Esophagus muscularis mucosa (tissue), 4 donors: ENCODE measurements at places on chromosomes 6 and 20. TPM values are rescaled to one million over a fixed set of nuclear protein-coding genes. Genes with fewer than 3 reads are reported as not detected.

- DNase-seq = no peak
These were observed 28.2 kb downstream of the SUN5 start for GRCh38 chr20:32975698-32976674.

- DNase-seq = no peak
These were observed 27.3 kb upstream of the SPDEF start for GRCh38 chr6:34583461-34583860.

DNA sequence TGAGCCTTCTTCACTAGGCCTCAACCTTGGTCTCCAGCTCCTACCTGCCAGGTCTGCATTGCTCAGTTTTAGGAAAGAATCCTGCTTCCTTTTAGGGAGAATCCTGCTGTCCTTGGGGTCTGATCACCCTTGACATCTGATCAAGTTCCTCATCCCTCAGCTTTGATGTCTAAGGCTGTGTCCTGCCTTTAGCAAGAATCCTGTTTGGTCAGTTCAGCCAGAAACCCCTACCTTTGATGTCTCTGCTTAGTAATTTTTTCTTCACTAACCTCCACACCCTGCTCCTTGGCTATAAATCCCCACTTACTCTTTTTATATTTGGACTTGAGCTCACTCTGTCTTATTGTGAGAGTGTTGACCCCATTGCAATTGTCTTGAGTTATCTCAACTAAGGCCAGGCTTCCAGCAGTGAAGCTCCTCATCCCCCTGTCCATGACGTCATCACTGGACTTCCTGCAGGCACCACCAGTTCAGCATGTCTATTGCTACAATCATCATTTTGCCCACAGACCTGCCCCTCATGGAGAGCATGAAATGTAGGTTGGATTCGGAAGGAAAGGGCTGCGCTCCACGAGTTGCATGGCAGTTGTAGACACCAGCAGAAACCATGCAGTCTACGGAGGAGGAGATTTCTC is 4.7 kb upstream of the CST5 start:
- DNase-seq = no peak

DNA sequence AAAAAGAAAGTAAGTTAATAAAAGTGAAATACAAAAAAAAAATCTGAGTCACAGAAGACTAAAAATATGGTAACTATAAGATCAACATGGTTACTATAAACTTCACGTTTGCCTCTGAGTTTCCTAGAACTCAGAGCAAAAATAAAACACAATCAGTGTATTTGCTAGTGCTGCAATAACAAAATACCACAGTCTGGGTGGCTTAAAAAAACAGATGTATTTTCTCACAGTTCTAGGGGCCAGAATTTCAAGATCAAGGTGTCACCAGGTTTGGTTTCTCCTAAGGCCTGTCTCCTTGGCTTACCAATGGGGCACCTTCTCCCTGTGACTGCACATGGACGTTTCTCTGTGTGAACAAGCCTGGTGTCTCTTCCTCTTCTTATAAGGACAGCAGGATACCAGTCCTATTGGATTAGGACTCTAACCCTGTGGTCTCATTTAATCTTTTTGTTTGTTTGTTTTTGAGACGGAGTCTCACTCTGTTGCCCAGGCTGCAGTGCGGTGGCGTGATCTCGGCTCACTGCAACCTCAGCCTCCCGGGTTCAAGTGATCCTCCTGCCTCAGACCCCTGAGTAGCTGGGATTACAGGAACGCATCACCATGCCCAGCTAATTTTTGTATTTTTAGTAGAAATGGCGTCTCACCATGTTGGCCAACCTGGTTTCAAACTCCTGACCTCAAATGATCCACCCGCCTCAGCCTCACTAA is 104.9 kb upstream of the LOC128125822 start:
- no peak for DNase-seq

- DNase-seq = no peak
These were observed 39.2 kb downstream of the DYNLT1 start for GRCh38 chr6:158605266-158605878.

DNA sequence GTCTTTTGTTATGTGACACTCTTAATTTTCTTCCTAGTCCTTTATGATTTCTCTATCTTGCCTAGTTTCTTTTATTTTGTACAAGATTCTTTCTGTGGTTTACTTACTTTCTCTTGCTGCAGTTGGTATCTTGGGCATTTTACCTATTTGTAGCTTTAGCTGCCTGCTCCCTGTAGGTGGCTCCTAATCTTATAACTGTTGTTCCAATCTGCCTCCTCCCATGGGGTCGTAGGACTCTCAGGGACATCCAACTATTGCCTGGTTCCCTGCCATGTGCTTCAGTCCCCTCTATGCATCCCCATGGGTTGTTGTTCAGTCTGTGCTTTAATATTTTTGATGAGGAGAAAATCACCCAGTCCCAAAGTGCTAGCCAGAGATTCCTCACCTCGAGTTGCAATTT is 31.4 kb downstream of the RIN2 start:
- no peak for DNase-seq

GRCh38 chr6:14144678-14145113 is 27.1 kb downstream of the CD83 start:
- DNase-seq = peak; percentile 93

DNA sequence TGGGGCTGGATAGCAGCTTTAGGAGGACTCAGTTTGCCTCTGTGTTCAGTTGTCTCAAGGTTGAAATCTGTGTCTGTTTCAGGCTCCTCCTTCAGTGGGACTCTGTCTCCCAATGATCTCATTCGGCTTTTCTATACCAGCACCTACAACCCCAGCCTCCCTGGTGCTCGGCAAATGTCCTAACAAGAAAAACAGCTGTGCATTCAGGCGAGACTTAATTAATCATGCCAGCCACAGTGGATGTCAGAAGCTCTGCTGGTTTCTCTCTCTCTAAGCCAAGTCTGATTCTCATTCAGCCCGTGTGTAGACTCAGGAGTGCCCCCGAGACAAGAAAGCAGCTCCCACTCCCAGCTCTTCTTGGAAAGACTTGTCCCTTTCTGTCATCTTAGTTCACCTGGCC is 46.8 kb downstream of the SUN5 start:
- DNase-seq = no peak

GRCh38 chr6:31711233-31711632 is 3.9 kb upstream of the LY6G6D start:
- no peak for DNase-seq

- no peak for DNase-seq
These were observed 263.9 kb upstream of the JARID2 start for GRCh38 chr6:14981960-14982359.

DNA sequence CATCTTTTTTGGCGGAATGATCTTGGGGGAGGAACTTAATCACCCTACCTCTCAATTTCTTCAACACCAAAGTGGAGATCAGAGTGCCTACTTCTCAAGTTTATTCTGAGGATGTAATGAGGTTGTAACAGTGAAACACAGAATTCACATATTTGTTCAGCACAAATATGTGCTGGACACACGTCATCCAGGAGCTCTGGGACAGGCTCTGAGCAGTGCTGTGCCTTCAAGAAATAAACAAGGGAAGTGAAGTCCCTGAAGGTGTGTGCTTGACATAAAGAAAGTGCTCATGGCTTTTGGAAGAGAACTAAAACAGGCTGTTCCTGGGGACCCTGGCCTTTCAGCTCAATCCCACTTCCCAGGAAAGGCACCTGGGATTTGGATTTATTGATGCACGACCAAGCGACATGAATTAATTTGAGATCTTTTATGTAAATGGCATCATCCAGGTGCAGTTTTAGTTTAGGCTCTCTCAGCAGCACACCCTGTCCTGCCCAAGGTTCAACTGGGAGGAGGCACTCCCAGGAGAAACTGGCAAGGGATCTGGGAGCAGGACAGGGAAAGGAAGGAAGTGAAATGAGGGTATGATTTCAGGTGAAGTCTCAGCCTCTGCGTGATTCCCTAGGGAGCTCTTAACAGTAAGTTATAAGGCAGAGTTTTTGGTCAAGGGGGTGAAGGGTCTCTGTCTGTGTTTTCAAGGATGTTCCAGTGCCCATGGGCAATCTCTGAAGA is 211.0 kb downstream of the FOXA2 start:
- DNase-seq = no peak

GRCh38 chr6:36984581-36985416 is 1.2 kb downstream of the MTCH1 start:
- no peak for DNase-seq

- no peak for DNase-seq
These were observed 23.4 kb upstream of the MCM3 start for GRCh38 chr6:52307900-52308372.

- no peak for DNase-seq
These were observed 99.5 kb downstream of the LINC00237 start for GRCh38 chr20:21006611-21007010.

DNA sequence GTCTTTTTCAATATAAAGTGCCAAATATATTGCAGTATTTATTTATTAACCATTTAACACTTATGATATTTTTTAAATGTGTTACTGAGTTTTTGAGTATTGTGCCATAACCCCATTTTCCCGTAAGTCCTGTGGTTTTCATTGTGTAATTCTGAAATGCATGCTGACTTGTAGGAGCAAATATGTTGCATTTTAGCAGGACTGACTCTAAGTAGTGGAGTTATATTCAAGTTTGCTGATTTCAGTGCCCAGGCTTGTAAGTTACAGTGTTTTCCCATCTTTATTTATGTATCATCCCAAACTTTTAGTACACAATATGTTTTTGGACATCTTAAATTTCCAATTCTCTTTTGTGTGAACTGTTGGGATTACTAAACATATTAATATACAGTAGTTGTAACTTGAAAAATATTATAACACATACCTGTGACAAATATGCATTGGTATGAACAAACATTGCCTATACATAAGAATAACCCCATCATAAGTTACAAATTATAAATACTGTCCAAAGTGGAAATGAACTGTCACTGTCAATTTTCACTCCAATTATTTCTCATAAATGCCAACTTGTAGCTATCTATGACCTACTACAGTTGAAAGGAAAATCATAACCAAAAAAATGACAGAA is 179.3 kb upstream of the RUNX2 start:
- DNase-seq = no peak

GRCh38 chr6:7773322-7773721 is 47.4 kb downstream of the BMP6 start:
- DNase-seq = no peak

SLC17A1 gene
- not detected for total RNA-seq

TUBB2B gene
- 18.7 TPM for total RNA-seq

OGFR gene
- total RNA-seq = 46.1 TPM

SIRPD gene
- not detected for total RNA-seq

WFDC9 gene
- total RNA-seq = not detected

TBXT gene
- 0.17 TPM for total RNA-seq

ADTRP gene
- total RNA-seq = 0.92 TPM

HLA-B gene
- 497 TPM for total RNA-seq
